EH (cell line): ENCODE measurements at places on chromosomes 11 and 22.

- no peak for DNase-seq
Measured at GRCh38 chr11:2166091-2166851, 5.3 kb upstream of the INS start.

DNA sequence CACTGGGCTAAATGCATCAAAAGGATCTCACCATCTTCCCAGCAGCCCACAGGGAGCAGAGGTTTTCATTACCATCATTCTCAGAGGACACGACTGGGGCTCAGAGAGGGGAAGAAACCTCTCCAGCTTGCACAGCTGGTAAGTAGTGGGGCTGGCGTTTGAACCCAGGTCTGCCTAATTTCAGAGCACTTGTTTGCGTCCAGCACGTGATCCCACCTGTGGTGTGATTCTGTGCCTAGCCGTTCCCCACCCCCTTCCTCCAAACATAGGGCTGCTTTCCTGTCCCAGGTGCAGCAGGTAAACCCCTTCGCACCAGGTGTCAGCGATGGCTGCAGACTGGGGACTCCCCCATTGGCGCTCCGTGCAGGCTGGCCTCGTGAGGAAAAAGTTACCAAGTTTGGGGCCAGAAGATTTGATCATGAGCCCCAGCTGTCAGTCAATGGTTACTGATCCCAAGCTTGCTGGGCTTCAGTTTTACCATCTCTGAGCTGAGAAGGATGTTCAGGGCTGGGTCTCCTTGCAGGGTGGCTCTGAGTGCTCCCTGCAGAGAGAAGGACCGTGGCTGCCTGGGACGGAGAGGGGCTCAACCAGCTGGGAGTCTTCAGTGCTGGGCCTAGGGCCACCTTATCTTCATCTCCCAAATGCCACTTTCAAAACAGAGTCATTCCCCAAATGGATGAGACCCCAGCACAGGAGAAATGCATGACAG, 445.6 kb downstream of the TBC1D22A start:
- no peak for DNase-seq

GRCh38 chr11:103959279-103959942, 77.0 kb upstream of the DDI1 start:
- DNase-seq, result peak; percentile 81

- DNase-seq, result peak; percentile 68
Measured at GRCh38 chr11:34331736-34332135, 26.1 kb downstream of the ABTB2 start.

- no peak for DNase-seq
Measured at GRCh38 chr11:18332891-18333290, 10.5 kb downstream of the GTF2H1 start.

DNA sequence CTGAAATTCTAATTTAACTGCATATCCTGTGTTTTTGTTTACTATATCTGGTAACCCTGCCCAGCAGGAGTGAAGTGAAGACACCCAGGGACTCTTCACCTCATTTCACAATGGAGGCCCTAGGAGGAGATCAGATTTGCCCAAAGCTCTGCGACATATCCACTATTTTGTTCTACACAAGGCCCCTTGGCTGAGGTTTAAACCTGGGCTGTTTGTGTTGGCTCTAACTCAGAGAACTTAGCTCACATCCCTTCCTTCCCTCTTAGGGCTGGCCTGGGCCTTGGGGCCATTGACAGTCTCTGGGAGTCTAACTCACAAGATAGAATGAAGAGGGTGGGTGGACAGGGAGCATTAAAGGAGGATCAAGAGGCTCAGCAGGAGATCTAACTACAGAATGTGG, 8.2 kb upstream of the PLA2G3 start:
- DNase-seq, result peak; percentile 35

DNA sequence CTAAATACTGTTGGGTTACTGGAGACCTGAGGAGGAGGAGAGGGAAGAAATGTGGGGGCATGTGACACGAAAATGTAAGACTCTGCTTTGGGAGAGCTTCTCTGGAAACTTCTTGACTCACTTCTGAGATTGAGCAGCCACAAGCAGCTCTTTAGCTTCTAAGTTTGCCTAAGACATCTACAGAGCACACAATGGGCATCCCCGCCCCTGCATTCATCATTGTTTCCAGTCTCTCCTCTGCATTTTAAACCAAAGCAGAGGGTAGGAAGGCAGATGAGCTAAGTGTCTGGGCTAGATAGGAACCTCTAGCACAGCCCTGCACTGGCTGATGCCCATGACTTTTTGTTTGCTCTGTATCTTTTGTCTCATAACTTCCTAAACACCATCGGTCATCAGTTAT, 2.1 kb upstream of the OR52D1 start:
- DNase-seq, result no peak

- DNase-seq, result peak; percentile 54
Measured at GRCh38 chr11:16945671-16946469, 68.3 kb downstream of the PLEKHA7 start.

- DNase-seq, result no peak
Measured at GRCh38 chr22:20483771-20484170, 11.8 kb downstream of the KLHL22 start.

- no peak for DNase-seq
Measured at GRCh38 chr11:110338684-110339083, 42.3 kb upstream of the RDX start.

DNA sequence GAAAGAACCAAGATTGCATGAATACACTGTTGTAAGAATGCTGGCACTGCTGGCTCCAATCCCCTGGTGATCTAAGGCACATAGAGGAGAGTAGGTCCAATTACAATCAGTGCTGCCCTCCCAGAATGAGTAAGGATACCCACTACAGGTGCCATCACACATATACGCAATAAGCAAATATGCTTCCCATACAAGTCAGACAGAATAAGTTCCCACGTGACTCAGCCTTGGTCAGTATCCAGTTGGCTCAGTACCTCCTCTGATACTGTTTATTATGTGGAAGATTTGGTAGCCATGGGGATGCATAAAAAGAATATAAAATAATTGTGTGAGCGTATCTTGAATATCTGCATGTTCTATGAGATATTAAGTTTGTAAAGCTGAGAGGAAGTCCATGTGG, 8.9 kb upstream of the OR2D3 start:
- DNase-seq, result peak; percentile 7

DNA sequence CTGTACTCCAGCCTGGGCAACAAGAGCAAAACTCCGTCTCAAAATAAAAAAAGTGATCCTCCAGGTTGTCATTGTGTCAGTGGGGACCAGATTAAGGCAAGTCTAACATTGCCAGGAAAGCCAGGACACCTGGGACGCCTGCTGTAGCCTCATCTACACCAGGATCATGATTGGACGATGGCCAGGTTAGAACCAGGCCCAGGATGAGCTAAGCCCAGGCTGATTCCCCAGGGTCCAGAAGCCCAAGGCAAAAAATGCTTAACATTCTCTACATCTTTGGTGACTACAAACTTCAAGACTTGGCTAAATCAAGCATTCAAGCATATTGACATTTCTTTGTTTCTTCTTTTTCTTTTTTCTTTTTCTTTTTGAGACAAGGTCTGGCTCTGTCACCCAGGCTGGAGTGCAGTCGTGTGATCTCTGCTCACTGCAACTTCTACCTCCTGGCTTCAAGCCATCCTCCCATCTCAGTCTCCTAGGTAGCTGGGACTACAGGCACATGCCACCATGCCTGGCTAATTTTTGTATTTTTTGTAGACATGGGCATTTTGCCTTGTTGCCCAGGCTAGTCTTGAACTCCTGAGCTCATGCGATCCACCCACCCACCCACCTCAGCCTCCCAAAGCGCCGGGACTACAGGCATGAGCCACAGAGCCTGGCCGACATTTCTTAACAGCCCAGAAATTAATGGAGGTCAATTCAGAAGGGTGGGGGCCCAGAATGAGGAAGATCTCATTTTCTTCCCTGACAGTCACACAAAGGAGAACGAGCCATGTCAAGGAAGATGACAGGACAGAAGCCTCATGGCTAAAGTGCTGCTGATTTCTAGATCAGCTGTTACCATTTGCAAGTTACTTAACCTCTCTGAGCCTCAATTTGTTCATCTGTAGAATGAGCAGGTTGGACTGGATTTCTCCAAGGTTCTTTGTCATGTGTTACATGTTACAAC, 12.5 kb upstream of the PTPRJ start:
- peak; percentile 78 for DNase-seq

- DNase-seq, result no peak
Measured at GRCh38 chr11:13318498-13319295, 41.1 kb downstream of the BMAL1 start.

GRCh38 chr22:49323751-49324415, 503.8 kb downstream of the BRD1 start:
- DNase-seq, result no peak

DNA sequence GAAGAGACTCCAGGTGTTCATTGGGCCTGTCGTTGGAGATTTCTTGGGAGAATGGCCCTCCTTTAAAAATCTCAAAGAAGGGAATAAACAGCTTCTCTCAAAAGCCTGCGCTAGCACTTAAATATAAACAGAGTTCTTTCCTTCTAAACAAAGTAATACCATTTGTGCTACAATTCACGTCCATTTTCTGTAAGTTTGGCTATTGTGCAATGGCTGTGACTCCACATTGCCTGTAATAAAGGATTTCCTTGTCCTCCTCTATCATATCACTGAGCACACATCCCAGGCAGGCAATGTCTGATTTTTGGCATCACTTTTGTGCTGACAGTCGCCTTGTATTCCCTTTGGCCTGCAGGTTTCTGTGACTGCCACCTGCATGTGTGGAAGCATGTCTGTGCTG, 4.9 kb upstream of the ADAMTS8 start:
- DNase-seq, result no peak

GRCh38 chr11:102837646-102838045, 5.8 kb downstream of the MMP3 start:
- DNase-seq, result no peak

DNA sequence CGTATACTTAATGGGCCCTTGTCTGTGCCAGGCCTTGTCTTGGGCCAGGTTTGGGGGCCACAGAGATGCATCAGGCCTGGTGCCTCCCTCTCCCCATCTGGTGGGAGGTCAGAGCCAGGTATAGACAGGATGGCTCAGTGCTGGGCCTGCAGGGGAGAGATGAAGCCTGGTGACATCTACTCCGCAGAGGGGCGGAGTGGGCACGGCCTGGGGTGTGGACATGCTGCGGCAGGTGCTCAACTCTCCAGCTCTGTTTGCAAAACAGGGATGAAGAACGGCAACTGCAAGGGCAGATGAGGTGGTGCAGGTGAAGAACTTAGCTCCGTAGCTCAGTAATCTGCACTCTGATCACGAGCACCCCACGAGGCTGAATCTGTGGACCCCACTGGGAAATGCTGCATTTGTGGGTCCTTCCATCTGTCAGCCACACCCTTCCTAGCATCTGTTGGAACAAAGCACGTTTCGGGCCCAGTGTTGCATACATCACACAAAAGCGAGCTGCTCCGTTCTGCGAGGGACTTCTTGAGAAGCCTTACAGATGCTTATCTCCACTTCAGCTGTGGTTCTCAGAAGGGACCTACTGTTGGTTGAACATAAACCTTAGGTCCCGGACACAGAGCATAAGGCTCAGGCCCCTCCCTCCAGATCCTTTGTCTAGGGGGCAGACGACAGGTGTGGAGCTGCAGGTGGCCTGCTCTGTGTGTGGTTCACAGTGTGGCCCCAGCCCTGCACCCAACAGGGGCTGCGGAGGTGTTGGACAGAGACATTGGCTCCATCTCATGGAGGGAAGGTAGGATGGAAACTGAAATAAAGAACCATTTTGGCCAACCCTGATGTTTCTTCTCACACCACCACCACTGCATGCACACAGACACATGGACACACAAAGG, 78.3 kb downstream of the LRRC32 start:
- DNase-seq, result no peak

DNA sequence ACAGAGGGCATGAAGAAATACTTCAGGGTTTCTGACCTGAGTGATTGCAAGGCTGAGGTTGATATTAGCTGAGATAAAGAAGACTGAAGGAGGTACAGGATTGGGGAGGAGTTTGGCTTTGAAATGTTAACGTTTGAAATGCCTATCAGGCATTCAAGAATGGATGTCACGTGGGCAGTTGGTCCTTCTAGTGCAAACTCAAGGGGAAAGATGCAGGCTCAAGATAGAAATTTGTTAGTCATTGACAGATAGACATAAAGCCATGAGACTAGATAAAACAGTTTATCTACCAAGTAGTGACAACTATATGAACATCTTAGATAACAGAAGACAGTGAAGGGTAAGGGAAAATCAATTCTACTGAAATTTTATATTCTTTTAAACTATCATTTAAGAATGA, 23.1 kb downstream of the TTC17 start:
- DNase-seq, result no peak

GRCh38 chr11:76214968-76215548, 8.8 kb upstream of the WNT11 start:
- DNase-seq, result no peak

DNA sequence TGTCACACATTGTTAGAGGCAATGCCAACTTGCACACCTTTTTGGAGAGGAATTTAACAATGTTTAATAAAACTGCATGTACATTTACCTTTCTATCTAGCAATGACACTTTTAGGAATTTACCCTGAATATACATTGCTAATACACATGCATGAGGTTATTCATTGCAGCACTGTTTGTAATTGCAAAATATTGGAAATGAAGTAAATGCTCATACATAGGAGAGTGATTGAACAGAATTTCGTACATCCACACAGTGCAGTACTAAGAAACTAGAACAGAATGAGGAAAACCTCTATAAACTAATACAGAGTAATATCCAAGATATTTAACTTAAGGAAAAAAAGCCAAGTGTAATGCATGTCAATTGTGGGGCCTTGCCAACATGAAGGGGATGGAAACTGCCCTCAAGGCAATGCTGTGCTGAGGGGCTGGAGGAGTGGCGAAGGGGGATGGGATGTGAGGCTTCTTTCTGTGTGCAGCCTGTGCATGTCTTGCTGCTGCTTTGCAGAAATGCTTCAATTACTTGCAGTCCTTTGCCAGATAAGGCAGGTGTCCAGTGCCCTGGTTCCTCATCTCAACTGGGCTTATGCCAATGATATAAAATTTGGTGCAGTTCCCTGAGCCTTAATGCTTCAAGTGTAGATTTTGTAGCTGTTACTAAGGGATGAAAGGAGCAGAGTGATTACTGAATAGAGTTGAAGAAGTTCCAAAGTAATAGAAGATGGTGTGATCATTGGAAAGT, 96.1 kb downstream of the GRIA4 start:
- DNase-seq, result no peak

DNA sequence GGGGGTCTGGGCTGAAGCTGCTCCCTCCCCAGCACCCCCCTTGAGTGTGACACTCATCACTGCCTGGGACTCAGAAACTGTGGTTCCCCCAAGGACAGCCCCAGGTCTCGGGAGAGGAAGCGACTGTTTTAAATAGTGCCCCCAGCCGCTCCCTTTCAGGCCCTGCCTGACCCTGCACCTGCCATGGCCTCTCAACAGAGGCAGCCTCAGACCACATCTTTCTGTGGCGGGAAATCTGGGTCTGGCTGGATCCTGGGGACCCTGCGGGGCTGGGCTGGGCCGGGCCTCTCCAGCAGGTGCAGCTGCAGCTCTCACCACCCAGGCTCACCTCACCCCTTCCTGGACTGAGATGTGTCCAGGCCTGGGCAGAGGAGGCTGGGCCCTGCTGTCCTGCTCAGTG, 3.7 kb upstream of the IGLL1 start:
- DNase-seq, result no peak

GRCh38 chr11:2951231-2952110, 22.3 kb upstream of the PHLDA2 start:
- peak; percentile 92 for DNase-seq

- DNase-seq, result no peak
Measured at GRCh38 chr11:73717136-73717535, 43.7 kb downstream of the RAB6A start.

- no peak for DNase-seq
Measured at GRCh38 chr11:42169191-42169590, 709.7 kb upstream of the LRRC4C start.

- no peak for DNase-seq
Measured at GRCh38 chr11:120635136-120635810, 123.7 kb downstream of the GRIK4 start.

GRCh38 chr11:1131033-1131911, 26.5 kb upstream of the MUC5AC start:
- no peak for DNase-seq
